ENCODE measurements at places on chromosomes 2 and 18.

DNA sequence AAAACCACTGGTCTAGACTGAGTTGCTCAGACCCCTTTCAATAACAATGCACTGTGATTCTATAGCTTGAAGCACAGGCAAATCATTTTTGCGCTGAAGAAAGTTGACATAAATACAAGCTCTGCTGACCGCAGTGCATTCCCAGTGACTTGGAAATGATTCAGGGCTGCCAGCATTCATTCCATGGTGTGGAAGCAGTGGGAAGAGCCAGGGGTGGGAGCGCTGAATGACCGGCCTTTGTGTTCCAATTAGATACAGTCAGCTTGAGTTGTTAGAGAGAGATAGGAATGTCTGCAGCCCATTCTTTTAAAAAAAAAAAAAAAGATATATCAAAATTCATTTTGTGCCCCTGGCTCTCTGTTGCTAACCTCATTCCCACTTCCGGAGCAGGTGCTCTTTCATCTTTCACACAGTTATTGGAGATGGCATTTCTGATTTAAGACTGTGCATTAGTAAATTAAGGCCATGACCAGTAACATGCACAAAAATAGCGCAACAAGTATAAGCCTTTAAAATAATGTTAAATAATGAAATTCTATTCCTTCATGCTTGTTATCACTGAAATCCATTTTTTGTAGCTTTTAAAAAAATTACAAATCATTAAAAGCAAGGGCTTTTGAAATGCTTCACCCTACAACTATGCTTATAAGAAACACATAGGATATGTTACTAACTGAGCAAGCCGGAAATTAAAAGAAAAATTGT is 59.4 kb upstream of the CTLA4 start:
- DNase-seq = no peak

DNA sequence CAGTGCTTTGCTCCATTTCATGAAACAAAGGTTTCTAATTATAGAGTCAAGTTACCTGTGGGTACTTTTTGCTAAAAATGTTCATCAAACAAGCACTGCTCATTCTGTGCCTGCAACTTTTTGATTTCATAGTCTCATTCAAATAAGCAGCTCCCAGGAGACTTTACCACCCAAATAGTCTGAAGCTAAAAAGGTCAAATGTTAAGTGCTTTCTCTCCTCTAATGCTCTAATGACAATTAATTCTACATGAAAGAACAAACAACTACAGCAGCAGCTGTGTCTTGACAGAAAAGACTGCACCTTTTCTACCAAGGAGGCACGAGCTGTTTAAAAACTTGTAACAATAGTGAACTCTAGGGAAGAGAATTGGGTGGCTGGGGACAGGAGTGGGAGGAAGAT is 65.3 kb downstream of the CCDC93 start:
- no peak for DNase-seq

DNA sequence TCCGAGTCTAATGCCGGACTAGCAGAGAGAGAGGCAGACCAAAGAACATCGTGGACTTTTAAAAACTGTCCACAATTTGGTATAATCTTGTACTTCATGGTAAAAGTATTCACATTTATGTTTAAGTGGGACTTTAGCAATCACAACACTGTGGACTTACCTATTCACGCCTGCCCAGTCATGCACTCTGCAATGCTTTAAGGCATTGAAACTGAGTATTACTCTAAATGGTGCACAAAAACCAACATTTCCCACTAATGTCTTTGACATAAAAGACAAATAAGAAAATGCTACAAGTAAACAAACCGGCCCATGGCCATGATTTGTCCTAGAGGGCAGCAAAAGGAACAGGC is 91.3 kb downstream of the ACVR1 start:
- no peak for DNase-seq

DNA sequence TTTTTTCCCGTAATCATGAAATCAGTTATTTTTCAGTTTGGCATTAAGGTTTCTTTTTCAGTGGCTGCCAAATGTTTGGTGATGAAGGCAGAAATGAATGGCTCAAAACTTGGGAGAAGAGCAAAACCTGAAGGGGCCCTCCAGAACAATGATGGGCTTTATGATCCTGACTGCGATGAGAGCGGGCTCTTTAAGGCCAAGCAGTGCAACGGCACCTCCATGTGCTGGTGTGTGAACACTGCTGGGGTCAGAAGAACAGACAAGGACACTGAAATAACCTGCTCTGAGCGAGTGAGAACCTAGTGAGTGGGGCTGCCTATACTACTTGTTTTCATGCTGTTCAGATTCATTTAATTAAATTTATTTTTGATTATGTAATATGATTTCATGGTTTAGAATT is 29.2 kb upstream of the MSH2 start:
- DNase-seq = no peak

GRCh38 chr2:207767461-207768167 is 2.1 kb downstream of the FZD5 start:
- DNase-seq = no peak

- no peak for DNase-seq
Observed at GRCh38 chr2:28606986-28607441, 111.2 kb downstream of the PLB1 start.

DNA sequence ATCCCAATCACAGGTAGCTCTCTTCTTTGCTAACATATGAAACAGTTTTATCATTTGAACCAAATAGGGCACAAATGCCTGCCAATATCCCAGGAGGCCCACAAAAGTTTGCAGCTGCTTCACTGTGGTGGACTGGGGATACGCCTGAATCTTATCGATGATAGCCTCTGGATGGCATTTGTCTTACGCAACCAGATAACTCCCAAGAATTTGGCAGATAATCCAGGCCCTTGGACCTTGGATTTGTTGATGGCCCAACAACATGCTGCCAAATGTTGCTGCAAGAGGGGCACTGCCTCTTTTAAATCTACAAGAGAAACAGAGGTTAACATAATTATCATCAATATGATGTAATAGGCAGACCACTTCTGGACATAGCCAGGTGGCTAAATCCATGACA is 587.1 kb upstream of the LRRTM4 start:
- DNase-seq = no peak
